AG04450 (cell line): ENCODE measurements at places on chromosomes 11 and 22. TPM values are rescaled to one million over a fixed set of nuclear protein-coding genes. Genes with fewer than 3 reads are reported as not detected.

The PATE2 gene
- polyA plus RNA-seq = not detected in 2 replicates

DNA sequence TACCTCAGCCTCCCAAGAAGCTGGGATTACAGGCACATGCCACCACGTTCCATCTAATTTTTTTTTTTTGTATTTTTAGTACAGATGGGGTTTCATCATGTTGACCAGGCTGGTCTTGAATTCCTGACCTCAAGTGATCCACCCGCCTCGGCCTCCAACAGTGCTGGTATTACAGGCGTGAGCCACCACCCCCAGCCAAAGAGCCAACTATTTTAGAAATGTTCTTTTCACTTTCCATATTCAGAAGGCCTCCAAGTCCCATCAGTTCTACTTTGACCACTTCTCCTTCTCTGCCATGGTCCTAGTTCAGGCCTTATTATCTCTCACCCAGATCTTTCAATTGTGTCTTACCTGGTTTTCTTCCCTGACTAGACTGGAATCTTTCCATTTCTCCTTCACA lies 48.2 kb downstream of the CCDC83 start:
- DNase-seq = no peak

The CSNK2A3 gene
- 3.8 and 5.2 TPM in 2 replicates for polyA plus RNA-seq

DNA sequence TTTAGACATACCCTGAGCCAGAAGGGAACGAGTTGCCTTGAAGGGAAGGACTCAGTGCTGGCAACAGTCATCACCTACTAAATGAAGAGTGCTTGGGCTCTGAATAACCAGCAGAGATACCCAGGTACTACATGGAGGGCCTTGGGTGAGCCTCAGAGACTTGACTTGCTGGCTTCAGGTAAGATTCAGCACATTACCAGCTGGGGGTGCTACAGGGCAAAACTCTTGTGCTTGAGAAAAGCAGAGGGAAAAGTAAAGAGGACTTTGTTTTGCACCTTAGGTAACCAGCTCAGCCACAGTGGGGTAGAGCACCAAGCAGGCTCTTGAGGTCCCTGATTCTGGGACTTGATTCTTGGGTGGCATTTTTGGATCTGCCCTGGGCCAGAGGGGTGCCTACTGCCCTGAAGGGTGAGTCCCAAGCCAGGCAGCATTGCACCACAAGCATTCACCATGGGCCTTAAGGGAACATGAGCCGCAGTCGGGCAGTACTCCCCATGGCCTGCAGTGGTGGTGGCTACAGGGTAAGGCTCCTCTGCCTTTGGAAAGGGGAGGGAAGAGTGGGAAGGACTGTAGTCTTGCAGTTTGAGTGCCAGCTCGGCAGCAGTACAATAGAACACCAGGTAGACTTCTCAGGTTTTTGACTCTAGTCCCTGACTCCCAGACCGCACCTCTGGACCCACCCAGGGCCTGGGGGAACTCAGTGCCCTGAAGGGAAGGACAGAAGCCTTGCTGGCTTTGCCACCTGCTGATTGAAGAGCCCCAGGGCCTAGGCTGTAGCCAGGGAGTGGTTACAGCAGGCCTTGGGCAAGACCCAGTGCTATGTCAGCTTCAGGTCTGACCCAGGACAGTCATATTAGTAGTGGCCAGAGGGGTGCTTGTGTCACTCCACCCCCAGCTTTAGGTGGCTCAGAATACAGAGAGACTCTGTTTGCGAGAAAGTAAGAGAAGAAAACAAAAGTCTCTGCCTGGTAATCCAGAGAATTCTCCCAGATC lies 22.7 kb upstream of the PLEKHA7 start:
- no peak for DNase-seq

GRCh38 chr11:59997800-59998199 lies 19.2 kb upstream of the OOSP4B start:
- DNase-seq = no peak

DNA sequence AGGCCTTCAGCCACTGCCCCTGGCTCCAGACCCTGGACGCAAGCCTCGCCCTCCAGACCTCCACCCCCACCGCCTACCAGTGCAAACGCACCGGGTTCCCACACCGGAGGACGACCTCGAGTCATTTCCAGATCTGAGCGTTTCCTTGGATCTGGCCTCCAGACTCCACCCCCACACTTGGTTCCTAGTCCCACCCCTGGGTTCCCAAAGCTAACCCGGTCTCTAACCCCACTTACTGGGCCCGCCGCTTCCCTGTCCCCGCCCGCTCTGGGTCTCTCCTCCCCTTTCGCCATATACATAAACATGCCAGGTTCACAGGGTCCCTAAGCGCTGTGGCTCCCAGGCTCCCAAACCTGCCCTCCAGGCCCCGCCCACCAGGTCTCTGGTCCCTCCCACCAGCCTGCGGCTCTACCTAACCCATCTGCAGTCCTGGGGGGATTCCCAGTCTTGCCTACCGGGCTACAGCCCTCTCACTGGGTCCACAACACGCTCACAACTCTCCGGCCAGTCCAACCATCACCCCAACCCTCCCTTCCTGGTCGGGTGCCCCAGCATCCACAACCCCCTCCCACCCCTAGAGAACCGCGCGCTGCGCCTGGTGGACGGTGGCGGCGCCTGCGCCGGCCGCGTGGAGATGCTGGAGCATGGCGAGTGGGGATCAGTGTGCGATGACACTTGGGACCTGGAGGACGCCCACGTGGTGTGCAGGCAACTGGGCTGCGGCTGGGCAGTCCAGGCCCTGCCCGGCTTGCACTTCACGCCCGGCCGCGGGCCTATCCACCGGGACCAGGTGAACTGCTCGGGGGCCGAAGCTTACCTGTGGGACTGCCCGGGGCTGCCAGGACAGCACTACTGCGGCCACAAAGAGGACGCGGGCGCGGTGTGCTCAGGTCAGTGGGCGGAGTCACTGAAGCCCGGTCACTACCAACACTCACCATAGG lies 36.7 kb downstream of the CD6 start:
- no peak for DNase-seq

DNA sequence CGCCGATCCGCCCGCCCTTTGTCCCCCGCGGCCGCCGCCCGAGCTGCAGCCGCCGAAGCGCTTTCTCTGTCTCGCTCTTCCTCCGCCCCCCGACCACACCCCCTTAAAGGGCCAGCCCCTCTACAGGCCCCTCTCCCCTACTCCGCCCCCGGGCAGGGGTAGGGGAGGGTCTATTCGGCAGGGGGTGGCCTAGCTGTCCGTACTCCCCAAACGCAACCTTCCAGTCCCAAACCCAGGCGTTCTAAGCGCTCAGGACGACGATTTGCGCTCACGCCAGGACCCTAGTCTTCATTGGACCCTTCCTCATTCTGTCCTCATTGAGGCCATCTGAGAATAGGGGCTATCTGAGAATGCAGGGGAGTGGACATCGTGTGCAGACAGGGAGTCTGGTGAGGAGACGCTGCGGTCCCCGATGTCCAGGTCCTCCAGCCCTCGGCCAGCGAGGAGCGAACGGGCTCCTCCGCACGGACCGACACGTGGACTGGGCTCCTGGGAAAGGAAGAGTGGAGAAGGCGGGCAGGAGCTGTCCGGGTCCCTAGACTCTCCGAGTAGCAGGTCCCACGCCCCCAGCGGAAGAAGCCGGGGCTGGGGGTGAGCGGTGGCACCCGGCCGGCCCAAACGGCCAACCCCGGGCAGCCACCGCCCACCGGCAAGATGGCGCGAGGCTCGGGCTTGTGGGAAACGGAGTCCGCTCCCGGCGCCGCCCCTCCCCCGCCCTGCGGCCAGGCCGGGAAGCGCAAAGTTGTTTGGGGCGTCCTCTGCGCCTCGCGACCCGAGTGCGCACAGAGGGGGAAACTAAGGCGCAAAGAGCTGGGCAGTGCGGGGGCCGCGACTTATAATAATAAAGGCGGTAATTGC lies at the start of gene PPP1R14B:
Gene PPP1R14B, minus strand, starts transcription at position 73 of the 858 bp plus-strand sequence. CDS start 270 bp downstream, outside the sequence.
- peak; percentile 49 for DNase-seq

The OR52H1 gene
- 0.10 TPM in 1 of 2 replicates, not detected in the other for polyA plus RNA-seq

DNA sequence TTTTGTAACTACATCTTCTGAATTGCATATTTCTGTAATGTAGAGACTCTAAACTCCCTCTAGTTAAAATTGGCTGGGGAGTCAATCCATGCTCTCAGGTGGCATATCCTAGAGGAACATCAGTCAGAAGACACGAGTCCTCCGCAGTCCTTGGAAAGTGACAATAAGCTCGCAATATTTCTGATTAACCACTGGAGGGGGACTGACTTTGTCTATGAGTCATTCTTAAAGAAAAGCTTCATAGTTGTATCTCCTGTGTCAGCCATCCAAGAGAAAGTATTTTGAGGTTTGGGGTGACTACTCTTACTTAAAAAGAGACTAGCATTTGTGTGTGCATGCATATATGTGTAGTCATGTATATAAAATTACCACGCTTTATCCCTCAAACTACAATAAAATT lies 60.2 kb downstream of the SLN start:
- no peak for DNase-seq
